ENCODE measurements at places on chromosomes 2 and 18. TPM values are rescaled to one million over a fixed set of nuclear protein-coding genes. Genes with fewer than 3 reads are reported as not detected.

DNA sequence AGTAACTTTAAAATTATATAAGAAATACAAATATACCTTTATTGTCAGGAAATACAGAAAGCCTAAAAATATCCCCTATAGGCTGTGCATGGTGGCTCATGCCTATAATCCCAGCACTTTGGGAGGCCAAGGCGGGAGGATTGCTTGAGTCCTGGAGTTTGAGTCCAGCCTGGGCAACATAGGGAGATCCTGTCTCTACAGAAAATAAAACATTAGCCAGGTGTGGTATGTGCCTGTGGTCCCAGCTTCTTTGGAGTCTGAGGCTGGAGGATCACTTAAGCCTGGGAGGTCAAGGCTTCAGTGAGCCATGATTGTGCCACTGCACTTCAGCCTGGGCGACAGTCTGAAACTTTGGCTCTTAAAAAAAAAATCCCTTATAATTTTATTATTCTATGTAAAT, 29.1 kb downstream of the GLS start:
- DNase-seq, result no peak

GRCh38 chr18:76376225-76376624, 118.8 kb downstream of the ZNF516 start:
- DNase-seq, result no peak

DNA sequence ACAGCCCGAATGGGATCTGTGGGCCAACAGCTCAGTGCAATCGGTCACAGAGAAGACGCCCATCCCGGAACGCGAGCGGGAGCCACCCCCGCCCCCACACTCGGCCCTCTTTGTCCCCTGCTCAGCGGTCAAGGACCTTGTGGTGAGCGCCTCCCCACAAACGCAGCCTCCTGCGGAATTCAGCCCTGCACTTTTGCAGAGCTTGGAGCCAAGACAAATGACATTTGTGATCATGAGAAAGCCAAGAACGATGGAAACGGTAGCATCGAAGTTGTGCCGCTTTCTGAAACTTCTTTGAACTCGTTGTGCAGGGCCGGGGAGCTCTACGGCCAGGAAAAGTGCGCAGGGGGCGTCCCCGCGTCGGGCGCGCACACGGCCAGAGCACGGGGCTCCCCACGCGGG, 6.7 kb upstream of the SALL3 start:
- DNase-seq, result no peak

GRCh38 chr2:159153463-159153862, 133.0 kb downstream of the WDSUB1 start:
- DNase-seq, result no peak

DNA sequence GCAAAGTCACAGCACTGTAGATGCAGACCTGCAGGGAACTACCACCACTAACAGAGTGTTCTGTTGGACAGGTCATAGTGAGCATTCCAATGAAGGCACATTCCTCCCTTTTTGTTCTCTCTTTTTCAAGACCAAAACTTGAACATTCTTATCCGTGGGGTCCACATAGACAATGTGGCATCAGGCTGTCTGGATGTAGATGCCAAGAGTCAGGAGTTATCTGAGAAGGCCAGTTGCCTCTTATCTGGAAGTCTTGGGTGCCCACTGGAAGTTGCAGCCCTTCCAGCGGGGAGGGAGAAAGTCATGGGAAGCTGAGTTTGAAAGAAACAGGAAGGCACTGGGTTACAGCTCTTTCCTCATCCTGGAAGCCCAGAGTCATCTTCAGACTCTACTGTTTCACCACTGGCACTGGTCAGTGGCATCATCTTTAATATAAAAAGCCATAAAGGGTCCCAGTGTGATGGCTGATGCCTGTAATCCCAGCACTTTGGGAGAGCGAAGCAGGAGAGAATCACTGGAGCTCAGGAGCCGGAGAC, 61.4 kb downstream of the FAM161A start:
- DNase-seq, result no peak

GRCh38 chr2:188199716-188200128, 92.0 kb upstream of the GULP1 start:
- peak; percentile 94 for DNase-seq

GCKR gene
- not detected for total RNA-seq

GRCh38 chr18:10194592-10194991, 259.8 kb upstream of the APCDD1 start:
- no peak for DNase-seq

- DNase-seq, result peak; percentile 73
These were observed 22.6 kb downstream of the MAIP1 start for GRCh38 chr2:199977984-199978415.

DNA sequence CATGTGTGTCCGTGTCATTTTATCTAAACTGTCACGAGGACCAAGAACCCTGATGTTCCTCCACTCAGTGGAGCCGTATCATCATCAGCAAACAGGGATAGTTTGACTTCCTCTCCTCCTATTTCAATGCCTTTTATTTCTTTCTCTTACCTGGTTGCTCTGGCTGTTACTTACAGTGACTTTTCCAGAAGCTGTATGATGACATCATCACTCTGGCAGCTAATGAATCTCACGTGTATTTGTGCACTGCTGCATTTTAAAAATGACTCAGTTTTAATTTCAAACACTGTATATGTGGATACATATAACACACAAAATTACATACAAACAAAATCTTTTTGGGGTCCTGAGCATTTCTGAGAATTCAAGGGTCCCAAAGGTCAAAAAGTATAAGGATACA, 481.4 kb downstream of the CDH2 start:
- peak; percentile 60 for DNase-seq

DNA sequence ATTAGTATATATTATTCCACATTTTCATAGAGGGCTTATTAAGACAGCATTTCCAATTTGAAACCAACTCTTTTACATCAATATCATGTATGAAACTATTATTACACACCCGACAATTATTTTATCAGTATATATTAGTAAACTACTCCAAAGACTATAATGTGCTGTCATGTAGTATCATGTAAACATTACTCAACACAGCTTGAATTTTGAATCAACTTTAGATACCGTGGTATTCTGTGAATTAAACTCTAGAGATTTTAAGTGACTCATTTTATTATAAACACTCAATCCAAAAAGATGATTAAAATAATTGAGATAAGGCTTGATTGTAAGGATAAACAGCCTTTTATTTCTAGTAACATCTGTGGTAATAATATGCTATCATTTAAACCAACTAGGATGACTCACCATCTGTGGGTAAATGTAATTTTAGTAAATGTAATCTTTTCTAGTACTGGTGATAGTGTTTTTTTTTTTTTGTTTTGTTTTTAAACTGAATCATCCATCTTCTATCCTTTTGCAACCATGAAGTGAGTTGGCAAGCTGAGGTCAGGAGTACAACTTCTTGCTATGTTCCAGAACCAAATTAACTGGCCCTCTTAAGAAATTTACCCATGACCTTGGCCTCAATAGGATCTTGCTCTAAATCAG, 144.3 kb upstream of the SMAD7 start:
- peak; percentile 91 for DNase-seq

GRCh38 chr2:82234283-82234874, 1929.8 kb upstream of the LRRTM1 start:
- DNase-seq, result peak; percentile 3

DNA sequence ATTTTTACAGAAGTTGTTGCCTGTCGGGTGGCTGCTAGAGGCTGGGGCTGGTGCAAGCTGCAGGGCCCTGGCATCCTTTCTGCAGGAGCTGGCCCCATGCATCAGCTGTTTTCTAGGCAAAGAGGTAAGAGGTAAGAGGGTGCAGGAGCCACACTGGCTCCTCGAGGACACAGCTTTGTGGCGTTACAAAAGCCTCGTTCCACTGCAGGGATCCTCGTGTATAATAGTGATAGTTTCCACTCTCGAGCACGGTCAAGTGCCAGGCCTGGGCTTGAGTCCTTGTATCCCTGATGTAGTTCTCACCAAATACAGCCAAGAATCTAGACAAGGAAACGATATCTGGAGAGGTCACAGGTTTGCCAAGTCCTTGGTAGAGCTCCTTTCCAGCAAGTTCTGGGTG, 33.2 kb upstream of the FHOD3 start:
- DNase-seq, result no peak

DNA sequence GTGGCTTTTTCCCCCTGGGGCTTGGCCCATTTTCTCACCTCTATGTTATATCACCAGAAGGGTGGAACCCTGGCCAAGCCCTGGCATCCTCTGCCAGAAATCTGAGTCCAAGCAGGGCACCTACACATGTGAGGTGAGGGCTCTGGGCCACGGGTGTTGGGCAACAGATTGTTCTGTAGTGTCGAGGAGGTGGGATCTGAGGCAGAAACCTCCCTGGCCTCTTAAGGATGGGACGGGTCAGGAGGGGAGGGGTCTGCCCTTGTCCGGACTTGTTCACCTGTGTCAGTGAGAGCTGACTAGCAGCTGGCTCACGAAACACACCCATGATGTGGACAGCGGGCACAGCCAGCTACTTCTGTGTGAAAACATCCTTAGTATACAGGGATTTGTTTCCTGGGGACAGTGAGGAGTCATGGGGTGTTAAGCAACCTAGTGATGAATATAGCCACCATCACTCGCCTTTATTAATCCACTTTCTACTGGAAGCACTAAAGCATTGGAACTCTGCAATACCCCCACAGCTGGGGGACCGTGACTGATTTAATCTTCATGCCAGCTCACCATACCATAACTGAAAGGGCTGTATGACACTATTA, 35.6 kb downstream of the EPAS1 start:
- no peak for DNase-seq

- DNase-seq, result peak; percentile 45
These were observed 95.0 kb downstream of the RNF144A start for GRCh38 chr2:7012141-7012764.

DNA sequence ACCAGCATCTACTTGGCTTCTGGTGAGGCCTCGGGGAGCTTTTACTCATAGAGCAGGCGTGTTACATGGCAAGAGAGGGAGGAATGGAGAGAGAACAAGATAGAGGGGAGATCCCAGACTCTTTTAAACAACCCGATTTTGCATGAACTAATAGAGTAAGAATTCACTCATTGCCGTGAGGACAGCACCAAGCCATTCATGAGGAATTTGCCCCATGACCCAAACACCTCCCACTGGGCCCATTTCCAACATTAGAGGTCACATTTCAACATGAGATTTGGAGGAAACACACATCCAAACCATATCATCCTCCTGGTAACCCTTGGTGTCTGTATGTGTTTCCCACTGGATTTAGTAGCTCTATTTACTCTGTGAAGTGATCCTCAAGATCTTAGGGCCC, 249.9 kb upstream of the SP5 start:
- DNase-seq, result peak; percentile 67

DNA sequence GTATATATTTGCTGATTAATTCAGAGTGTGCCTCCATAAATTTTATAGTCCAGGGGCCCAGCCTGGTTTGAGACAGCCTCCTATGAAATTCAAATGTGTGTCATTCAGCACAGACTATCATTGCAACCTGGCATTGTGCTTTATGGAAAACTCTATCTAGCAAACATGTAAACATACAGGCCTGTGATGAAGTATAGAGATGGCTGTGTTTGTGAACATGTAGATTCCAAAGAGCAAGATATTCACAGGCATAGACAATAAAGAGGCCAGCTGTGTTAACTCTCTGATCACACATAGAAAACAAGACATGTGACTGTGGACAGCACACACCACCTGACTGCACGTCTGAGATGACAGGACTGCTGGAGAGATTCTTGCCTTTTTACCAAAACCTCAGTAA, 297.9 kb downstream of the EN1 start:
- no peak for DNase-seq

ANTXR1 gene
- total RNA-seq, result 38.6 TPM

AGXT gene
- not detected for total RNA-seq

GRCh38 chr2:69471793-69472192, 34.6 kb upstream of the NFU1 start:
- no peak for DNase-seq

SLC1A4 gene
- total RNA-seq, result 11.8 TPM

DNA sequence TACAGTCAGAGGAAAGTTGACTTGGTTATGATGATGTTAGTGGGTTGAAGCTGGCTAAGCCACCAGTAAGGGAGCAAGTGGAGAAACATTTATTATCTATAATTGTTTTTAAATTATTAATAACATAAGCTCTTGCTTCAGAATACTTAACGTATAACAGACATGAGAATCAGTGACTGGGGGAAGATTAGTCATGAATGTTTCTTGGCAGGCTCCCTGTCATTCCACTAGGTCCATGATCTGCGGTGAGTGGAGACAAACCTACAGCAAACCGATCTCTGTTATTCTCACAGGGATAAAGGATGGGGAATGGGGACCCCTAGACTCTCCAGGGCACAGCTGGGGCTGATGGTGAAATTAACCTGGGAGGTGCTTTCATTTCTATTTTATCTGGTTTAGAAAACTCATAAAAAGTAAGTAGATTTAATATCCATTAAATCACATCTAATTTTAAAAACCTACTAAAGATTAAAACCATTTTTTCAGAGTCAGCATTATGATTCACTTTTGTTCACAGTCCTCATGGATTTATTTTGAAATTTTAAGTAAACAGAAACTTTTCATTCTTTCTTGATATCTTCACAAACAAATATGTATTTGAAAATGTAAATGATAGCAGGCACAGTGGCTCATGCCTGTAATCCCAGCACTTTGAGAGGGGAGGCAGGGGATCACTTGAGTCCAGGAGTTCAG, 420.3 kb downstream of the PTPRM start:
- DNase-seq, result peak; percentile 71

SCN9A gene
- total RNA-seq, result 0.86 TPM

YES1 gene
- total RNA-seq, result 127 TPM

DNA sequence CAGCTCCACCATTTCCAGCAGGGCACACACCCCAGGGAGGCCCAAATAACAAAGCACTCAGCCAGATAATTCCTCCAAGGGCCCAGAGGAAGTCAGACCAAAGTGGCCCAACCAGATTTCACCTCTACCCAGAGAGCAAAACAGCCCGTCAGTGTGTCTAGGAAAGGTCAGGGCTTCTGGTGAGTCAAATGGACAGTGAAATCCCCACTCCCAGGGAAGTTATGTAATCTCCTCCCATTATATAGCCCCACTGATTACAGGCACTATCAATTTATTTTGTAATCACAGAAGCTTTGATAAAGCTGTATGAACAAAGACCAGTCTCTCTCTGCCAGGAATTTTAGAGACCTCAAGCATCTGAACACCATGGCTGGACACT, 4.0 kb downstream of the B4GALT6 start:
- DNase-seq, result peak; percentile 29

- peak; percentile 56 for DNase-seq
These were observed 136.6 kb upstream of the ZC3H15 start for GRCh38 chr2:186349508-186349907.

DNA sequence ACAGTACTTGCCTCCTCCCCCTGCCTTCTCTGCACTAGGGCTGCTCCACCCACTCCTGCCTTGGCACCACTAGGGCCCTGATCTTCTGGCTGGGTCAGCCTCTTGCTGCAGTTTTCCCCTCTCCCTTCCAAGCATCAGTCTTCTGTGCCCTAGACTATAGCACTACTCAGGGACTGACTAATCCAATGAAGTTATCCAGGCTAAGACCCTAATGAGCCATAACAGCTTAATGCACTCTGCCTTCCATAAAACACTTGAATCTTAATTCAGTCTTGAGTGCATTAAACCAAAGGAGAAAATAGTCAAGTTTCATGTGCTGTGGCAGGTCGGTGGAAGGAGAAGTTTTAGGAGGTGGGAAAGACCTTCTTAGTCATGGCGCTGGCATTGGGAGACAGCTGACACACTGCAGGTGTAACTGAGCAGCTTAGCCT, 95.7 kb downstream of the BIN1 start:
- no peak for DNase-seq
